ENCODE measurements at places on chromosomes 7 and 10.

- DNase-seq: no peak
These were observed 29.8 kb downstream of the CALCR start for GRCh38 chr7:93544691-93545090.

DNA sequence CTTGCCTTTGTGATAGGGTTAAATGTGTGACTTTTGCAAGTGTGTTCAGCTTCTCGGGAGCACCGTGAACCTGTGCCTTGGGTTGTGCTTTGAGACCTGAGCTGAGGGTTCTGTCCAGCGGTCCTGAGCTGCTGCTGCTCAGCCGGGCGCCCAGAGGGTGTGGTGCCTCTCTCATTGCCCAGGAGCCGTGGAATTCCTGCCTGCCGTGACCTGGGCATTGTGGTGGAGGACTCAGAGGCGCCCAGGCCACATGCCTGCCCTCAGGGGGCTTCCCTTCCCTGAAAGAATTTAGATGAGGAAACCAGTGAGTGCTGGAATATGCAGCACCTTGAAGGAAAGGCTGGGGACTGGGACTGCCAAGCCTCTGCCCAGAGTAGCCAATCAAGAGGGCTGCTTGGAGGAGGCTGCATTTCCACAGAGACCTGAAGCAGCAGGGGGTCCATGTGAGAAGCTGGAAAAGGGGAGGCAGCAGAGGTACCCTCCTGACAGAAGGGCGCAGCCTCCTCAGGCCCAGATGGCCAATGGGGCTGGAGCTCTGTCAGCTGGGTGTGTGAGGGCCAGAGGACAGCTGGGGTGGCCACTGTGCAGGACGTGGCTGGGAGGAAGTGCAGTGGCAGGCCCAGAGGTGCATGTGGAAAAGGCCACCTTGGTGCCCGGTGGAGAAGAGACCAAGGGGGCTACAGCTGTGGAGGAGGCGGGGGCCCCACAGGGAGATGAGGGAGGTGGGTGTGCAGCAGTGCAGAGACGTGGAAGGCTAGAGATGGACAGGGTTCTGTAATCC, 107.3 kb downstream of the NKX6-2 start:
- DNase-seq: no peak

- no peak for DNase-seq
These were observed 29.2 kb upstream of the AP5Z1 start for GRCh38 chr7:4745971-4746919.

DNA sequence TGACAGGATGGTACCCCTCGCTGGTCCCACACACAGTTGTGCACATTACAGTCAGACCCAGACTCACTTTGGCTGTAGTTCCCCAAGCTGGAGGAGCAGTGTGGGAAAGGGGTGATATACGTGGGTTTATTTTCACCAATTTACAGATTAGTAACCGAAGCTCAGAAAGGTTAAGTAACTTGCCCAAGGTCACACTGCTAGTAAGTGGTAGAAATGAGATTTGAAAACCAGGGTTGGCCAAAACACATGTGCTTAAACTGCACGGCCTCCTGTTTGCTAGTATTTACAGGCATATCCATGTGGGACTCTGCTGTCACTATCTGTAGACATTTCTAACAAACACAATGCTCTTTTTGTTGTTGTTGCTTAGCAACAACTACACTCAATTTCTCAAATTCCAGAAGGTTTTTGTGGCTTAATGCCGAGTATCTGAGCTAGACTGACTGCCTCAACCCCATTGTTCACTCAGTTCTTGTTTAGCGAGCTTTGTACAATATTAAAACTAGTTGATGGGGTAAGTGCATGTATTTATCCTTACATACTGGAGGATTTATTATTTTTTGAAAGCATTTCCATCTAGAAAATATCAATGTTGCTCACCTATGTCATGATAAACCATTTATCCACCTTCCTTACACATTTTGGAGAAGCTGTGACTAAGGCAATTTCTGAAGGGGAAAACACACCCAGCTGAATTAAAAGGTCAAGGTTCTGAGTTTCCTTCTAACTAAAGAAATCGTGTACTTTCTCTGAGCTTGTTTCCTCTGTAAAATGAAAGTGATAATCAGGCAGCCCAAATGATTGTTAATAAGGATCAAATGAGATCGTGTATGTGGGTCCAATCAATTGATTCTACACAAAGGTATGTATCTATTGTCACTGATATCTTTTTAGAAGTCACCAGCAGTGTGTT, 5.3 kb upstream of the TMEM139 start:
- DNase-seq: no peak

- no peak for DNase-seq
These were observed 3.4 kb downstream of the H2BK1 start for GRCh38 chr7:151206914-151207313.

GRCh38 chr10:96038476-96039387, 4.7 kb upstream of the CCNJ start:
- no peak for DNase-seq

DNA sequence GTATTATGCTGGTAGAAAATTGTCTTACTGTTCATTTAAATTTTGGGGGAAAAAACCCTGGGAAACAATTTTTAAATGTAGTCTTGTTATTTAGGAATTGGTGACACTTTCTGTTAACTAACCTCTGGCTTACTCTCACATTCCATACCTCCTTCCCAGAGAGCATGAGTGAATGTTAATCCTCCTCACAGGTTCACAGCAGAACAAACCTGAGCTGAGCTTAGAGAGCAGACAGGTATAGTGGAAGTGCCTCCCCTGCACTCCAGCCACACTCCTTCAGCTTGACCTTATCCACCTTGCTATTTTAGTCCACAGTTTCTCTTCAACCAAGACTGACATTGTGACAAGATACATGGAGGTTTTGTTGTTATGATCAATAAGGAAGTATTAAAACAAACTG, 235.9 kb downstream of the FOXP2 start:
- DNase-seq: no peak
